ENCODE measurements at places on chromosomes 6 and 20.

DNA sequence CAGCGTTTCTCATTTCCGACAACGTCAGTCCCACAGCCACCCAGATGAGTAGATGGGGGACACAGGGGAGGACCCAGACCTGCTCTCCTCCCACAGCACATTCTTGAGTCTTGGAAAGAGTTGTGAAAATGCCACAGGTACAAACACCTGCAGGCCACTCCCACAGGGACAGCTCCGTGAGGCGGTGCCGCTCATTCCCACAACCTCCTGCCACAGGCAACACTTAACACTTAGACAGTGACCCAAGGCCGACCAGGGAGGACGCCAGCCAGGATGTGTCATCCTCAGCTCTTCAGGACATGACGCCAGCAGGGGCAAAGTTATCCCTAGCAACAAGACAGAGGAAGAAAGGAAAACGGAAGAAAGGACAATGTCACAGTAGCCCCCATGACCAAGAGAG, 22.9 kb upstream of the HLA-B start:
- no peak for DNase-seq

DNA sequence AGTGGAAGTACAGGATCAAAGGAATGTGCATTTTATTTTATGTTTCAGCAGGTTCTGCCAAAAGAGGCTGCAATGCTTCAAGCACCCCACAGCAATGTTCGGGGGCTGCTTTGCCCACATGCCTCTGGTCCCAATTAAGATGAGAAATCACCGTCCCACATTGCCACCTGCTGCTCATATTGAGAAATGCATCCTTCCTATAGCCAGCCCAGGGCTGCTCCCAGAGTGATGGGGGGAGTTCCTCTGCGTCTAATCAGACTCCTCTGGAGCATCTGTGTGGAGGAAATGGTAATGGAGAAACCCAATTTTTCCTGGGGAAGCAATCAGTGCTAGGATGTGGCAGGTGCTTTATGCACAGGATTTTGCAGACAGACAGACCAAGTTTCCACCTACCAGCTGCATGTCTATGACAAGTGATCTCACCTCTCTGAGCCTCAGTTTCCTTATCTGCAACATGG, 33.7 kb downstream of the PTGIS start:
- peak; percentile 49 for DNase-seq

GRCh38 chr20:50218987-50219435, 28.4 kb downstream of the CEBPB start:
- no peak for DNase-seq

DNA sequence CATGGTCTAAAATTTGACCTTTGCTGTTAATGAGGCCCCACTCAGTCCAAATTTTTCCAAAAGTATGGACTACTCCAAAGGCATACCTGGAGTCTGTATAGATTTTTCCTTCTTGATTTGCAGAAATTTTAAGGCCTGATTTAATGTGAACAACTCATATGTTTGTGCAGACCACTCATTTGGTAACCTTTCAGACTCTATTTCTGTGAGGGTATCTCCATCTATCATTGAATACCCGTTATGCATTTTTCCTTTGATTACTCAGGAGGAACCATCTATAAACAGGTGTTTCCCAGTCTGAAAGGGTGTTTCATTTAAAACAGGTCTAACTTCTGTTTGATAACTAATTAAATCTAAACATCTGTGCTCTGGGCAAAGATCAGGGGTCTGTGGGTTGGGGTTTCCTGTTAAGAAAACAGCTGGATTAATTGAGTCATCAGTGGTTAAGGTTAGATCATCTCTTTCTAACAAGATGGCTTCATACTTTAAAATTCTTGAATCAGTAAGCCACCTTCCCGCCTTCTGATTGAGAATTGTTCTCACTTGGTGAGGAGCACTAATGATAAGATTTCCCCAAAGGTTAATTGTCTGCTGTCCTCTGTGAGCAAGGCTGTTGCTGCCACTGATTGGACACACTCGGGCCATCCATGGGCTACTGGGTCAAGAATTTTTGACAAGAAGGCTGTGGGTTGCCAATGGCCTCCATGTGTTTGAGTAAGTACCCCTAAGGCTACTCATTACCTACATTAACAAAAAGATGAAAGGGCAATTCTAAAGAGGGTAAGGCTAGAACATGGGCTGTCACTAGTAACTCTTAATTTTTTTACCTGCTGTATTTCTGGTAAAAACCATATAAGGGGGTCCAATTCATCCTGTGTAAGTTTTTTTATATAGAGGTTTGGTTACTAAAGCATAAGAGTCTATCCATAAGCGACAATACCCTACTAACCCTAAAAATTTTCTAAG, 24.1 kb downstream of the HLA-B start:
- DNase-seq = no peak

DNA sequence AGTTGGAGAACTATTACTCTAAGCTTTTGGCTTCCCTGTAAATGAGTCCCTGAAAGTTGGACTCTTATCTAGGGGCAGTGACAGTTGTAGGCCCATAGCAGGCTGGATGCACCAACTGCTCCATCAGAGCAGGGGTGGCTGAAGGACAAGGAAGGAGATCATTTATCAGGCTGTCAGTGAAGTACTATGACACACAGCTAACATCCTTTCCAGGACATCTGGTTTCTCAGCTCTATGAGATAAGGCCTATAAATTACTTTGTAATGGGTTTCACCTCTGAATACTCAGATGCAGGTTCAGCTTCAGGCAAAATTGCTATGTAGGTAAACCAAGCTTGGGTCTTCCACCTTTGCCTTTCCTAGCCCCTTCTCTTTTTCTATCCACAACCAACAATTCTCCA, 468.5 kb downstream of the KIF16B start:
- no peak for DNase-seq

GRCh38 chr20:38892091-38892981, 33.9 kb upstream of the FAM83D start:
- DNase-seq = no peak

DNA sequence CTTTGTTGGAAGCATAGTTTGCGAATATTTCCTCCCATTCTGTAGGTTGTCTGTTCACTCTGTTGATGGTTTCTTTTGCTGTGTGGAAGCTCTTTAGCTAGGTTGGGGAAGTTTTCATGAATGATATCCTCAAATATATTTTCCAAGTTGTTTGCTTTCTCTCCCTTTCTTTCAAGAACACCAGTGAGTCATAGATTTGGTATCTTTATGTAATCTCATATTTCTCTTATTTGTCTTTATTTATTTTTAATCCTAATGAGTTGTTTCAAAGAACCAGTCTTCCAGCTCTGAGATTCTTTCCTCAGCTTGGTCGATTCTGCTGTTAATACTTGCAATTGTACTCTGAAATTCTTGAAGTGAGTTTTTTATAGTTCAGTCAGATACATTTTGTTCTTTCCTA, 628.0 kb upstream of the ID4 start:
- DNase-seq = no peak
